ENCODE measurements at places on chromosomes 12 and 14.

- DNase-seq, result peak; percentile 42
These were observed 166.1 kb upstream of the SLC16A7 start for GRCh38 chr12:59429766-59430165.

DNA sequence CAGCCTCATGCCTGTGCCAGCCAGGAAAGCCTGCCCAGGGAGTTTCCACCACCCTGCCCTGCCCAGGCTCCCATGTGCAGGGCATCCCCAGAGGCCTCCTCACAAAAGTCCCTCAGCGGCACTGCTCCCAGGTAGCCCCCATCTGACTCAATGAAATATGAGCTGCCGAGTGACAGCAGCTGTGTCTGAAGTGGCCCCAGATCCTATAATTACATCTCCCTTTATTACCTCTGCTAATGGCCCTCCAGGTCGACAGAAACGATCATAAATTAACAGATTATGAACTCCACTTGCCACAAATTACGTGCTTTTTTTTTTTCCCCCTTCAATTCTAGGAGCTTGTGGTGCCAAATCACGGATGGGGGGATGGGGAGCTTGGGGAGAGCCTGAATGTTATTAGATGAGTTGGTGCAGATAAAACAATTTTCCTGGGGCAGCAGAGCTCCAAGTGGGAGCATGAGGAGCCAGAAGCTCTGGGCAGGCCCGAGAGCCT lies 110.4 kb downstream of the ESRRB start:
- no peak for DNase-seq

DNA sequence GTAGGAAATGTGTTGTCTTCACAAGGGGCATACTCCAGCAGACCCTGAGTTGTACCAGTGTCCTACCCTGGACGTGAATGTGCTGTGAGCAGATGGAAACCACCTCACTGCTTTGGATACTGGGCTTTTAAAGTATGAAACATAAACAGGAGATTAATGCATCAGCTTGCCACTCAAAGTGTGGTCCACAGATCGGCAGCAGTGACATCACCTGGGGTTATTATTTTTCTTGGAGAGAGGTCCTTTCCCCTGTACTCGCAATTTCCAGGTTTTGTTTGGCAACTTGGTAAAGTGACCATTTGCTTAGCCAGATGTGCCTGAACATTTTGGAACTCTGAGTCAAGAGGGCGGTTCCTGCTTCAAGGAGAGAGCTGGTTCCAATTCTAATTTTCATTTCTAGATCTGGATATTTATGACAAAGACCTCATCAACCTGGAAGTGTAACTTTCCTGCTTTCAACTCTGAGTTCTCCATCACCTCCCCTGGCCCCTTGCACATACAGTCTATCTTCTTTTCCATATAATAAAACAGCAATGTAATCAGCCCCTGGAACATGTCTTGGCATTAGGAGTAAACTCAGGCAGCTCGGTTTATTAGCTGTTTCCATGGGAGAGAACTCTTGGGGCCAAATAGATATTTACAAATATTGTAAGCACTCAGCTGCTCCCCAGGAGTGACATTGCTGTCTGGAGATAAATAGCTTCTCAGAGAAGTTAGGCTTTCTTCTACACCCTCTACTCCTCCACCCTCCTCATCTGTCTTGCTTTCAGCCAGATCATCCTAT lies 237.0 kb upstream of the TBX3 start:
- DNase-seq, result peak; percentile 36

GRCh38 chr14:26180221-26180620 lies 417.6 kb downstream of the NOVA1 start:
- no peak for DNase-seq

DNA sequence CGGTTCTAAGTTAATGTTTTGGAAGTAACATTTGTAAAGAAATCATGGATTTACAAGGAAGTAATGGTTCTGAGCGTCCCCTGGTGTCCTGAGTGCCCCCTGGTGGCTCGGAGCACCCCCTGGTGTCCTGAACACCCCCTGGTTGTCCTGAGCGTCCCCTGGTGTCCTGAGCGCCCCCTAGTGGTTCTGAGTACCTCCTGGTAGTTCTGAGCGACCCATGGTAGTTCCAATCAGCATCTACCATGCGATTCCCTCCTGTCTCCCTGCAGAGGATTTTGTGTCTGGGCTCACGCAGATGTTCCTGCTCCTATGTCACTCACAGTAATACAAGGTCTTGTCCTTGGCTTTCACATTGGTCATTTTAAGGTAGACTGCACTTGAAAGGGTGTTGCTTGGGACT lies 1352.9 kb downstream of the TMEM121 start:
- no peak for DNase-seq

DNA sequence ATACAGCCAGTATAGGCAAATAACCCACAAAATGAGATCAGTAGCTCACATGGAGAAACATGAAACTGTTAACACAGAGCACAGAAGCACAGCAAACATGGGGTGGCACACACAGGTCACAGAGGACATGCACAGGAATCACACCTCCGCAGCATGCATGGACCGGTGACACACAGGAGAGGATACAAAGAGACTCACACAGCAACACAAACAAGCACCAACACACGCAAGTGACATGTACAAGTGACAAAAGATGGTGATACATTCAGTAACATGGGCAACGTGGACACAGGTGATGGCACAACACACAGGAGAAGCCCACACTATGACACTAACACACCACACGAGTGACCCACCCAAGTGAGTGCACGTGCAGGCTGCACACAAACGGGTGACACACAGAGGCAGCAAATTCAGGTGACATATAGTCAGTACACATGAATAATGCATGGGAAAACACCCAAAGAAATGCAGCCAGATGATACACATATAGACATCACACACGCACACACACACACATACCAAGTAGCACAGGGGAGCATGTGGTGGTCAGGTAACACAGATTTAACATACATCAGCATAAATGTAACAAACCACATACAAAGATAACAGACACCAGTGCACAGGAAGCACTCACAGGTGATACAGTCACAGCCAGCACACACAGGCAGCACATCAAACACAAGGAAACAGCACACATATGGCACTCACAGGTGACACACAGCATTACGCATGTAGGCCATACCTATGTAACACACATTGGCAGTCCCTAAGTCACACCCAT lies 216.0 kb upstream of the SFSWAP start:
- no peak for DNase-seq

DNA sequence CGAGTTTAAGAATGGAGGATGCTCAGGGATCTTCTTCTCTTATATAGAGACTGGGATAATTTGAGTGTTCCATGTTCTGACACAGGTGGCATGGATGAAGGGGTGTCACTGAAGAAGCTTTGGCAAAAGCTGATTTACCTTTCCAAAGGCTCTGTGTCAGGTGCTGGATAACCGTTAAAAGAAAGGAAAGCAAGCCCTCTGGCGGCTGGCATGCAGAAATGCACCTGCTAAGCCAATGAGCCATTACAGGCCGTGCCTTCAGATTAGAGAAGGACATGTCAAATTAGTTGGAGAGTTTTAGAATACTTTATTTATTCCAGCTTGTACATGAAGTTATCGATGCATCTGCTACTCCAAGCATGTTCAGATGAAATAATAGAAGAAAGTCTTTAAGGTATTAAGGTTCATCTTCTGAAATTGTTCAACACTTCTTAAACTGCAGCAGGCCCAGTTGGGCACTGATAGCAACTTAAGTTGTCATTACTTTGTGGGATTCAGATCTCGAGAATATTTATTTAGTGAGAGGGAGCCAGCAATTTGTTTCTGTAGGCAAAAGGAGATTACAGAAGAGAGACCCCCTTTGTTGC lies 678.2 kb downstream of the NRXN3 start:
- peak; percentile 18 for DNase-seq

- no peak for DNase-seq
These were observed 31.2 kb downstream of the FBXO21 start for GRCh38 chr12:117158911-117159553.

DNA sequence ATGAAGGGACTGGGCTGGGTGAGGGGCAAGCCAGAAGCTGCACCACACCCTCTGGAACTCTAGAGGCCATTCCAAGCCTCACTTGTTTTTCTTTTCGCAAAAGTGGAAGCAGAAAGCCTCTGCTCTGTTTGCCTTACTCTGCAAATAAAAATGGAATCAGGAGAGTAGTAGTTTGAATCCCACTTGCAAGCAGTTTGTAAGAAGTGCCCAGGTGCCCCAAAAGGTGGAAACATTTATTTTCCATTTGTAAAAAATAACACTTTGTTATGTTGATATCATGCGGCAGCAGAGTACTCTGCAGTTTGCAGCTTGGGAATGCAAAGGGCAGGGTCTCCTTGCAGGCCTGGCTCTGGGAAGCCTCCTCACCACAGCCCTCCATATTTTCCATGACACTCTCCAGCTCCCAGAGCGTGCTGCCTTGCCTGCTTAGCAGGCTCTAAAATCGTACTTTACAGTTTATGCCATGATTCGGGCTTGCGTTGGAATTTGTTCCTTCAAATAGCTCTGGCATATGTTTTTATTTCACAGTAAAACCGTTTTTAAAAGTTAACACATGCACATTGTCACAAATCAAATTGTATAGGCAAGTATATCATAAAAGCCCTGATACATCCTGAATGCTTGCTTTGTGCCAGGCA lies 20.0 kb downstream of the TUNAR start:
- DNase-seq, result no peak

DNA sequence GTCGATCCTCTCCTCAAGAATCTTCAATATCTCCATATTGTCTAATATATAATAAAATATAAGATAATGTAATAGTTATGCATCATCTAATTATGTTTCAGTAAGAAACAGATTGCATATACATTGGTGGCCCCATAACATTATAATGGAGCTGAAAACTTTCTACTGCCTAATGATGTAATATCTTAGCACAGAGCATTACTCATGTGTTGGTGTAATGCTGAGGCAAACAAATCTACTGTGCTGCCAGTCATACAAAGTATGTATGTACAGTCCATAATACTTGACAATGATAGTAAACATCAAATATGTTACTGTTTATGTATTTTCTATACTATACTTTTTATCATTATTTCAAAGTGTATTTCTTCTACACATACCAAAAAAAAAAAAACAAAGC lies 128.7 kb downstream of the CPNE8 start:
- DNase-seq, result no peak

DNA sequence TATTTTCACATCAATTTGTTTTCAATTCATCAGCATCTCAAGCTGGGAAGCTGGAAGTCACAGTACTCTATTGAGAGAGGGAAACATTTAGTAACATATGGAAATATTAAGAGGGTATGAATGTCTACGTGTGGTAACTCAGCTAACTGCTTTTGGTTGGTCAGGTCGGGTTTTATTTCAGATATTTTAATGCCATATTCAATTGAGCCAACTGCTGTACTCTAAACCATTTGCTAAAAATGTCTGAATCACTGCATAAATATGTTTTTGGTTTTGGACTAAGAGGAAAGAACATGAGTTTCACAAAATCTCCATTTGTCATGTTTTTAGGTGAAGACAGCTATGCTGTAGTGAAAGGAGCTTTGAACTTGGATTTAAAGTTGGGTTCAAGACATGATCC lies 18.9 kb upstream of the PPFIBP1 start:
- peak; percentile 94 for DNase-seq

DNA sequence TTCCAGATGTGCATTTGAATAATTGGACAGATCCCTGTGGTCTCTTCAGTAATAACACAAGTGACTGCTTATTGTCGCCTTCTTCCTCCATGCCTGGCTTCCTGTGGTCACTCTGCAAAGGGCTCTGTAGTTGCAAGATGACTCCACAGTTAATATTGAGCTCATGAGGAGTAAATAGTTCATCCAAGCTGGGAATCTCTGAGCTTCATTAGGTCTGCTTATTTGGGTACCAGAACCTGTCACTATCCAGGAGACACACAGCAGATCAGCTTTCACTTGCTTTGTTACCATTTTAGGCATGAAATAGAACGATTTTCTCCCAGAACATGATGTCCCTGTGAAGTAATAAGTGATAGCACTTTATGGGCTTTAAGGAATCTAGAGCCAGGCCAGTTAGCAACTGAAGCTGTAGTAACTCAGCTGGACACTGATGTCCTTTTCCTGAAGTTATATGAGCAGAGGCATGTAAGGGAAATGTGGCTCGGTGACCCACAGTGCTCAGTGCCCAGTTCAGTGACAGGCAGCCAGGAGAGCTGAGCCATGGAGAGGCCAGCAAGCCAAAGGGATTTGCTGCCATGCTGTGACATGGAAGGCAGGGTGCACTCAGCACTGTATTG lies 50.1 kb downstream of the CRADD start:
- no peak for DNase-seq

DNA sequence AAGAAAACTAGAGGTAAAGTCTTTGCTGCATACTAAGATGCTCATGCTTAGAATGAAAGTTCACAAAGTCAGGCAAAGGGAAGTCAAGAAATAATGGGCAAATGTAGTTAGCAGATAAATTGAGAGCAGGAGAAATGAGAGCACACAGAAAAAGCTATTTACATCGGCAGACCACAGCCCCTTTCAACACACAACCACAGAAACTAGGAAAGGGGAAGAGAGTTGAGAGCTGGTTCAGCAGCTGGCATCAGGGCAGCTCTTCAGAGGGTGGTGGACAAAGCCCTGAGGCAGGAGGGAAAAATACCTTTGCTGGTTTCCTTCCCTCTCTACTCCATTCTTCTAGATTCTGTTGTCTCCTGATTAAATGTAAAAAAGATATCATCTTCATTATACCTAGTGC lies 95.4 kb upstream of the ANO4 start:
- no peak for DNase-seq

All from fibroblast of skin of abdomen (primary cell).